ENCODE measurements at places on chromosomes 1 and 21. TPM values are rescaled to one million over a fixed set of nuclear protein-coding genes. Genes with fewer than 3 reads are reported as not detected.
A peak's percentile ranks its signal among the peaks of the same experiment; 100 is the strongest.

DNA sequence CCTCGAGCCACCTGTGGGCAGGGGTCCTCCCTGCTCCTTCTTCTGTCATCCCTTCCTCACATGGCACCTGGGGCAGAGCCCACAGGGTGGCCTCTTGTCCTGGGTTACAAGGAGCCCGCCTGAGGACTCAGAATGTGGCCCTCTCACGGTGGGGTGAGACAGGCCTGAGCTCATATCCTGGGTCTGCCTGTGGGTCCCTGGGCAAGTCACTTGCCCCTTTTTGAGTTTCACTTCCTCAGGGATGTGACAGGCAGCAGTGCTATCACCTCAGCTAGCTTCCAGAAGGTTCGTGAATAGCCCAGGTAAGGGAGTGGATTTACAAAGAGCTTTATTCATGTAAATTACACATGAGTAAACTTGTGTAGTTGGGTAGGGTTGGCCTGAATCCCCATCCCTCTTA, 33.5 kb downstream of the HTR6 start:
- ATAC-seq: no peak

DNA sequence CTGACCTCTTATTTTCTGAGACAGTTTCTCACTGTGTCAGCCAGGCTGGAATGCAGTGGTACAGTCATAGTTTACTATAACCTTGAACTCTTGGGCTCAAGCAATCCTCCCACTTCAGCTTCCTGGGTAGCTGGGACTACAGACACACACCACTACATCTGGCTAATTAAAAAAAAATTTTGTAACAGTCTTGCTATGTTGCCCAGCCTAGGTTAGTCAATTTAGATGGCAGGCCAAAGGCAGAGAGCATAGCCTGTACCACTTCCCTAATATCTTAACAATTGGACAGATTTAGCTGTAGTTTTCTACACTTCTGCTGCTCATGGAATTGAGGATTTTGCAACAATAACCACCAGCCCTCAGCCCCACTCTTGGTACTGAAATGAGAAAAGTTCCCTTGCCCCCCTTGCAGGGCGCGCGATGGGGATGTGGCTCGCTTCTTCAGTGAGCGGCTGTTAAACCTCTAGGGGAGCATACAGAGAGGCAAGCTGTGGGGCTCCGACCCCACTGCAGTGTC, 34.9 kb upstream of the PTGFRN start:
- ATAC-seq: no peak

- ATAC-seq: no peak
Observed at GRCh38 chr1:63324779-63325119, 2.4 kb downstream of the FOXD3 start.

GRCh38 chr1:20483098-20483832, 2.7 kb downstream of the CAMK2N1 start:
- no peak for ATAC-seq

- no peak for ATAC-seq
Observed at GRCh38 chr1:65952696-65953095, 160.0 kb downstream of the PDE4B start.

GRCh38 chr1:184075055-184076029, 23.8 kb downstream of the TSEN15 start:
- peak; percentile 85 for ATAC-seq

DNA sequence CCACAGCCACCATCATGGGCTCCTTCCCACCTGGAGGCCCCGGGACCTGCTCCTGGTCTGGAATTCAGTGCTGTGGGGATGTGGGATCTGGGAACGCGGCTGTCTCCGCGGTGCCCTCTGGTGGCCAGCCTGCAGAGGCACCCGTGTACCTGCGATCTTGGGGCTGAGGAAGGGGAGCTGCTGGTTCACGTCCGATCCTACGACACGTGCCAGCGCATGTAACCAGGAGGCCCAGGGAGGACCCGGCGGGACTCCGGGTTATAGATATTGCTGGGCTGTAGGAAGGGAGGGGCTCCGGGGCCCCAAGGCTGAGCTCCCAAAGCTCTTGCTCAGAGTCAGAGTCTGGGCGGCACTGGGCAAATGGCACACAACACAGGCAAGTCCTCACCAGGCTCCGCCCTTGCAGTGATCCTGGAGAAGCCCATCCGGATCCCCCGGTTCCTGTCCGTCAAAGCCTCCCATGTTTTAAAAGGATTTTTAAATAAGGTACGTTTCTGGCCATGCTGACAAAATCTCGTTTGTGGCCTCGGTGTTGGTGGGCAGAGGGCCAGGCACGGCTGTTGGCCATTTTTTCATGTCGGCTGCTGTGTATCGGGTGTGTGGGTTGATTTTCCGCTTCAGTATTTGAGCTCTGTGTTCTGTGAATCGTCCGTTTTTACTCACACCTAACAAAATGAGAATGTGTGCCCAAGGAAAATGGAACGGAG, 20.1 kb downstream of the FAAP20 start:
- ATAC-seq: peak; percentile 87

DNA sequence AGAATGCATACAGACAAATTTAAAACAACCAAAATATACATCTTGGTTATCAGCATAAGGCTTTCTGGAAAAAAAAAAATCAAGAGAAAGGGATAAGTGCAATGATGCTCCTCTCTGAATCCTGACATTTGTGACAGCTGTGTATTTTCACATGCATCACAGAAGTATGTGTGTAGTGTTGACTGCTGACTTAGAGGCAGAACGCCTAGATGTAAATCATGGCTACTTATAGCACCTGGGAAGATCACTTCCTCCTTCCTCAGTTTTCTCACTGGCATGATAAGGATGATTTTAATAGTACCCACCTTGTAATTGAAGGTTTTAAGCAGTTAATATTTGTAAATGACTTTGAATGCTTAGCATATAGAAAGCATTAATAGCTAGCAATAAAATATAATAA, 112.5 kb downstream of the MRPL39 start:
- no peak for ATAC-seq

DNA sequence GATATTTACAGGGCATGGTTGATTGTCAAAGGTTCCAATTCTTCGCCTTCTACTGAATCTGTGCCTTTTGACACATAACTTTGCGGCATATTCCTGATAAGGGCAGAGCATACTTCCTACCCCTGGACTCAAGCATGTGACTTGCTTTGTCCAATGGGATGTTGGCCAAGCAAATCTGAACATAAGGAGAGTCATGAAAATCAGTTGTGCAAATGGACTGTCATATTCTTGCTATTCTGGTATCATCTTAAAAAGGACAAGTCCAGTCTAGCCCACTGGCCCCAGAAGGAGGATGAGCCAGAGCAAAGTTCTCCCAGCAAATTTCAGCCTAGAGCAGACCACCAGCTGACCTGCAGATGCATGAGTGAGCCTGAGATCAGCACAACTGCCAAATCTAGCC, 41.0 kb upstream of the MUTYH start:
- no peak for ATAC-seq

DNA sequence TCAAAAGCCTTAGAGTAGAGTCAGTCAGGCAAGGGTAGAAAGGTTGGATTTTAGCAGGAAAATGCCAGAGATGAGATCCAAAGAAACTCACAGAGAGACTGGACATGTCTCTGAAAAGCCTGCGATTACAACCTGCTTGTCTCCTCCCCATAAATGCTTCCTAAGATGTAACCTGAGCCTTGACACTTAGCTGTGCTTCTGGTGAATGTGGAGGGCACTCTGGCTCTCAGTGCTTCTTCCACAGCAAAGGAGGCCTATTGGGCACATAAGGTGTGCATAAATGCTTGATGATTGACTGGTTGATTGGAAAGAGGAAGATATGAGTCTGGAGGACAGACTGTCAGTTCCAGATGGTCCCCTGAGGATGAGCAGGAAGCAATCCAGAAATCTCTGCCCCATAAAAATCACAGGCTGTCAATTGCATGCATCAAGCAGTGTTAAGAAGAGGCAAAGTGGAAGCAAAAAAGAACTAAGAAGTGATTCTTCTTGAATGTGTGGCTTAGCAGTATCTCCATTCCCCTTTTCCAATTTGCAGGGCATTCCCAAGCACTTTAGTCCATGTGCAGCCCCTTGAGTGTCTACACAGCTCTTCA, 236.2 kb upstream of the RRP15 start:
- no peak for ATAC-seq

- peak; percentile 91 for ATAC-seq
Observed at GRCh38 chr1:37945743-37946702, 830 bp downstream of the INPP5B start.

DNA sequence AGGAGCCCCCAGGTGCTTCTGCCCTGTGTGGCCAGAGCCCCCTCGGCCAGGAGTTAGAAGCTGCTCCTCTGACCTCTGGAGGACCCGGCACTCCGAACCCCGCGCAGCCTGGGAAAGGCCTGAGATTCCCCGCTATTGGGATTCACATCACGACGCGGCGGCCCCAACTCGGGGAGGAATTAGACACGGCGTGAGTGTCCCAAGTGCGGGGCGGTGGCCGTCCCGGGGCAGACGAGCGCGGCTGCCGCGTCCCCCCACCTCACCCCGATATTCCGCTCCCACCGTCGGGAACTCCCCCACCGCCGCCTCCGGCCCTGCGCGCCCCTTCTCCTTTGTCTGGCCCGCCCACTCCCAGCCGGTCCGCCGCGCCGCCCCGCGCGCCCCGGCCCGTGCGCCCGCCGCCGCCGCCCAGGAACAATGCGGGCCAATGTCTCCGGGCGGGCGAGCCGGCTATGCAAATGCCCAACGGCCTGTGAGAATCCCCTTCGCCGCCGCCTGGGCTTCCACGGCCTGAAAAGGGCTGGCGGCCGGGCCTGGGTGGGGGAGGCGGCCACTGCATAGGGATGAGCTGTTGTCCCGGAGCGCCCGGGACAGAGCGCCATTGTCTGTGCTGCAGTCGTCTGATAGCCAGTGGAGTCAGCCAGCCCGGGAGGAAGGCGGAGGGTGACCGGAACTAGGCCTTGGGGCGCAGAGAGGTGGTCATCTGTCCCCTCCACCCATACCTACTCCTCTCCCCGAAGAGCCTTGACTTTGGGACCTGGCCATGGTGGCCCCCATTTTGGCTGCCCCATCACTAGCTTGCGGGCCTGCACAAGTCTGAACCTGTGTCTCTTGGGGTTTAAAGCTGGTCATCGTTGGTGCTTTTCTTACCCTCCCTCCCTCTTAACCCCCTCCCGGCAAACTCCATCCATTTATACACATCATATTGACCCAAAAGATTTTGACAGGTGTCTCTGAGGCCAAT, 19.4 kb downstream of the RHBG start:
- ATAC-seq: no peak

- no peak for ATAC-seq
Observed at GRCh38 chr1:222547944-222548671, at the start of gene HHIPL2. Gene HHIPL2 (minus strand): TSS chr1:222548104. CDS start chr1:222548044, 60 bp downstream.

DNA sequence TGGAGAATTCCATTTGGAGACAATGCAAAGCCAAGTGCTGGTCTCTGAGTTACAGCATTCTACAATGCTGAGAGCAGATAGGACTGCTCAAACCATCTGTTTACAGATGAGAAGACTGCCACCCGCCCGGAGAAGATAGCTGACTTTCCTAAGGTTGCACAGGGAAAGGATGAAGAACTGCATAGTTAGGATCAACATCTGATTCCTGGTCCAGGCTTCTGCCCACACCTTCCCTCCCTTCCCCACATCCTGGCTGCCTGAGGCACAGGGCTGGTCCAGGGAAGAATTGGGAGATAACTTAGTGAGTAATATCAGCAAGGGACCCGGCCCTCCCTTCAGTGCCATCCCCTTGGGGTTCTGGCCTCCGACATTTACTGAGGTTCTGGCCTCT, 2.0 kb downstream of the SERINC2 start:
- ATAC-seq: no peak

DNA sequence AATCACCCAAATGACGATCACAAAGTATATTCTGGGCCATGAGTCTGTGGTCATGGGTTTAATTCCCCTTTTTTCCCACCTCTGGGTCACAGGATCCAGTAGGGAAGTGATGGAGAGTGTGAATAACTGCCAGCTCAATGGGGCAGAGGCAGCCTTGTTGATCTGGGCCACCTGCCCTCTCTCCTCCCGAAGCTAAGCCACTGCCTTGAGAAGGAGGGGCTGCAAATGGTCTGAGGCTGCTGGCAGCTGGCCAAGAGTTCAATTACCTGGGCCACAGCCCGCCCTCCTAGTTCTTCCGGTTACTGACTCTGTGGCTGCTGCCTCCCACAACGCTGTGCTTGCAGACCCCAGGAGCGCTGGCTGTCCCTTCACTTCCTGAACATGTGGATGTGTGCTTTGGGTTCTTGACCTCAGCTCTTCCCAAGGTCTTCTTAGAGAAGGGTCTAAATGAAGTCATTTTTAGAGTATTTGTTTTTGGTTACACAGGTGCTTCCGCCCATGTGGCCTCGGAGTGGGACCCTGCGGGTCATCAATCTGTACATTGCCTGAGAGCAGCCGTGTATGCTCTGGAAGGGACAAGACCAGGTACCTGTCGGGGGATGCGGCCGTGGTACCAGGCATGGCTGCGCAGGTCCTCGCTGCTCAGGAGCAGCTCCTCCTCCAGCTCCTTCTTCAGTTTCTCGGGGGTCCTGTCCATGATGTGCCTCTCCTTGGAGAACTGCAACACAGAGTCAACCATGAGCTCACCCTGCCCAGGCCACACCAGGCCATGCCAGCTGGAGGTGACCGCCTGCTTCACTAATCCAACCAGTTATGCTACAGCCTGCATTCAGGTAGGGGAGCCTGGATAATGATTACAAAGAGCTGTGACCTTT, 89.7 kb downstream of the BCAR3 start:
- no peak for ATAC-seq

DNA sequence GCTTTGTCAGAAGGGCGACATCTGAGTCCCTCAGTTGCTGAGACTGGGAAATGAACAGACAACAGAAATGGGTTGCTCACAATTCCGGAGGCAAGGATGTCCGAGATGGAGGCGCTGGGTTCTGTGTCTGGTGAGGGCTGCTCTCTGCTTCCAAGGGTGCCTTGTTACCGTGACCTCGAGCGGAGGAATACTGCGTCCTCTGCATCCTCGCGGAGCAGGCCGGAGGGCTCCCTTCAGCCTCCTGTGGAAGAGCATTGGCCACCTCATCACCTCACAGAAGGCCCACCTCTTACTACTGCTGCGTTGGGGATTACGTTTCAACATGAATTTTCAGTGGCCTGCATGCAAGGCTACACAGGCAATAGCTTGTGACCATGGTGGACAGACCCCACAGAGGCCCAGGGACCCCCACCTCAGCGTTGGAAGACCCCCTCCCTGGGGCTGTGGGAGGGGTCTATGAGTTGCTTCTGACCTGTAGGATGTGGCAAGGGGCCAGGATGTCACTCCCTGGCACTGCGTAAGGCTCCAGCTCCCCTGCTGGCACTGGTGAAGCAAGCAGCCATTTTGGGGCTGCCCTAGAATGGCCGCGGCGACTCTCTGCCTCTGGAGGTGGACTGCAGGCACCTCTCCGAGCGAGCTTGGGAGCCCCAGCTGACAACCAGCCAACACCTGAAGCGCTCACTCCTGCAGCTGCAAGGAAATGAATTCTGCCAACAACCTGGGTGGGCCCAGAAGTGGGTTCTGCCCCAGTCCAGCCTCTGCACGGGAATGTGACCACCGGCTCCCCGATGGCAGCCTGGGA, 36.3 kb upstream of the COL6A1 start:
- ATAC-seq: no peak

- no peak for ATAC-seq
Observed at GRCh38 chr1:225950905-225951497, 10.0 kb upstream of the LEFTY2 start.

Gene RPTN
- total RNA-seq: not detected

Gene TRAF3IP3
- 0.77 TPM for total RNA-seq

Gene BEST4
- total RNA-seq: 0.15 TPM

Gene PPCS
- 94.9 TPM for total RNA-seq

Gene HUNK
- 0.47 TPM for total RNA-seq

Gene PGLYRP4
- not detected for total RNA-seq

Gene FAM177B
- 0.73 TPM for total RNA-seq

Gene GOLT1A
- total RNA-seq: not detected

Gene PKN2
- total RNA-seq: 47.8 TPM

Gene SEC16B
- total RNA-seq: 3.1 TPM

Gene KCNA2
- total RNA-seq: 2.8 TPM

Data from gastroesophageal sphincter (tissue), 4 donors.